Skin of body (tissue), 3 donors: ENCODE measurements at places on chromosomes 16 and 17.
A peak's percentile ranks its signal among the peaks of the same experiment; 100 is the strongest.

- peak; percentile 72 for DNase-seq
These were observed 18.2 kb downstream of the PCTP start for GRCh38 chr17:55768936-55769624.

DNA sequence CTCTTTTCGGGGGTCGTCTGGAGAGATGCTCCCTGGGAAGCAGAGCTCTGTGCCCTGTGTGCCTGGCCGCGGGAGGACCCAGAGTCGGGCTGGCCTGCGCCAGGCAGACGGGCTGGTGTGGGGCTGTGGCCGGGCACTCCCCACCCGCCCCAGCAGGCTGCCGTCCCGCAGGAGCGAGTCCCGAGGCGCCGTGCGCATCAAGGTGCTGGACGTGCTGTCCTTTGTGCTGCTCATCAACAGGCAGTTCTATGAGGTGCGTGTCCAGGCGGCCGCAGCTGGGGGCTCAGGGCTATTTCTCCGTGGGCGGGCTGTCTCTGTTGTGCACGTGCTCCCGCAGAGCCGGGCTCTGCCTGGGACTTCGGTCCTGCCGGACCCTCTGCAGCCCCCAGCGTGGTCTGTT is 15.0 kb downstream of the TSC2 start:
- no peak for DNase-seq

GRCh38 chr17:15285466-15285865 is 20.3 kb upstream of the PMP22 start:
- DNase-seq: no peak

DNA sequence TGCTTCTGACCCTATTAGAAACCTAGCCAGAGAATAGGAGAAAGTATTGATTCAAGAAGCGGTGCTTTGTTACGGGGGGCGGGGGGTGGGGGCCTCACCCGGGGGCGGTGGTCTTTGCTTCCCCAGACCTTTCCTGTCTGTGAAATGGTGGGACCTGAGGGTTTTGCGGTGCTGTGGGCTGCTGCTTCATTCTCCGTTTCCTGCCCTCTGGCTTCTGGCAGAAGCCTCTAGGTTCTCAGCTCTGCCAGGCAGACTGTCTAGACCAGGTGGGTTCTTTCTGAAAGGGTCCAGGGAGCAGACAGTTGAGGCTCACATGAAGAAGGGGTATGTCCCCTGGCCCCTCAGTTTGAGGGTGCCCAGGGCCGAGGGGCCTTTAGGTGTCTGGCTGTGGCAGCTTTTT is 14.0 kb downstream of the GSE1 start:
- no peak for DNase-seq

GRCh38 chr16:707062-707538 is 1.5 kb upstream of the FBXL16 start:
- no peak for DNase-seq

DNA sequence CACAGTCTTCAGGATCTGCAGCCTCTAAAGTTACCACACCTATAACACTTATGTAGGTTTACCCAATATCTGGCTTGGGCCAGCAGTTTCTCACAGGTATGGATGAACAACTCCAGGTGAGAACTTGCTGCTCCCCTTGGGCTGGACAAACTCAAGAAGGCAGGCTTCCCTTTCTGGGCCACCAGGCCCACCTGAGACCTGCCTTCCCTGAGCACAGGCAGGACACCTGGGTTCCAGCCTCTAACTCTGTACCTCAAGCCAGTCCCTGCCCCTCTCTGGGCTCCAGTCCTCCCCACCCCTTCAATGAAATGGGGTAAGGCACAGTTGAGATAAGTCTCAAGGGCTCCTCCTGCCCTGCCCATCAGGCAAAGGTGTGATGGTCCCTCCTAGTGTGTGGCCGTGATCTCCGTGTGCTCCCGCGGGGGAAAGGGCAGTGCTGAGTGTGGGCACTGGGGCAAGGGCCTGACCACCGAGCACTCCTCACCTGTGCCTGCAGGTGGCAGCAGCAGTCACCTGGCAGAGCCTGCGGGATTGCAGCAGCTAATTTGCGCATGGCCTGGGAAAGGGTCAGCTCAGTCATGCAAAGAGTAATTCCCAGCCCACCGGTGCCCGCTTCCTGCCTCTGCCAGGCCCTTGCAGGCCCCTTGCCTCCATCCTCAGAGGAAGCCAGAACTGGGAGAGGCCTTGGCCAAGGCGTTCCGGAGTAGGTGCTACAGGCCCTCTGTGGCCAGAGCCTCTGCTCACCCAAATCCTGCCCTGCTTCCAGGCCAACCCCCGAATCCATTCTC is 28.2 kb upstream of the ADGRG1 start:
- no peak for DNase-seq

GRCh38 chr17:36011201-36011600 is 6.6 kb downstream of the CCL23 start:
- DNase-seq: no peak
